ENCODE measurements at places on chromosomes 7 and 10. TPM values are rescaled to one million over a fixed set of nuclear protein-coding genes. Genes with fewer than 3 reads are reported as not detected.

The PANK1 gene
- 4.1 TPM for total RNA-seq

The HTR7 gene
- 7.9 TPM for total RNA-seq

The TCF7L2 gene
- 21.8 TPM for total RNA-seq

The ABCB4 gene
- 1.3 TPM for total RNA-seq

The COL1A2 gene
- total RNA-seq = 686 TPM

Data from gastroesophageal sphincter (tissue), 4 donors.